Right cardiac atrium (tissue), 5 donors: ENCODE measurements at places on chromosomes 11 and 22. TPM values are rescaled to one million over a fixed set of nuclear protein-coding genes. Genes with fewer than 3 reads are reported as not detected.

Gene NLRP6
- 0.02 TPM for polyA plus RNA-seq

Gene ACR
- 0.41 TPM for polyA plus RNA-seq

Gene TMEM151A
- 0.45 TPM for polyA plus RNA-seq

Gene HSPB2
- 106 TPM for polyA plus RNA-seq

Gene POTEH
- polyA plus RNA-seq = not detected

Gene RAB3IL1
- 9.7 TPM for polyA plus RNA-seq

Gene SUSD2
- 6.7 TPM for polyA plus RNA-seq

Gene SYT12
- polyA plus RNA-seq = 0.18 TPM

Gene TRPM5
- 0.02 TPM for polyA plus RNA-seq

Gene YPEL4
- polyA plus RNA-seq = 1.5 TPM

Gene RHOD
- 65.2 TPM for polyA plus RNA-seq

Gene B3GAT1
- polyA plus RNA-seq = 0.18 TPM

Gene APOBEC3G
- 6.2 TPM for polyA plus RNA-seq

Gene AGBL2
- polyA plus RNA-seq = 0.38 TPM

Gene TRIM48
- not detected for polyA plus RNA-seq

Gene CASP5
- not detected for polyA plus RNA-seq

Gene SDF2L1
- 35.9 TPM for polyA plus RNA-seq

Gene CNTF
- 0.59 TPM for polyA plus RNA-seq

Gene FAM181B
- polyA plus RNA-seq = 2.4 TPM

Gene DERL3
- 5.0 TPM for polyA plus RNA-seq

Gene TBX1
- 0.88 TPM for polyA plus RNA-seq

Gene SERPING1
- 268 TPM for polyA plus RNA-seq

Gene PRAME
- 0.05 TPM for polyA plus RNA-seq

Gene OSBPL5
- polyA plus RNA-seq = 10.3 TPM

Gene DEFB131B
- polyA plus RNA-seq = not detected

Gene CBLIF
- not detected for polyA plus RNA-seq

Gene APBB1
- 70.6 TPM for polyA plus RNA-seq

Gene CYB5R2
- polyA plus RNA-seq = 2.4 TPM

Gene HMOX1
- 6.1 TPM for polyA plus RNA-seq

Gene IL18
- polyA plus RNA-seq = 3.1 TPM

Gene LMO2
- polyA plus RNA-seq = 10.0 TPM

Gene SLC37A2
- polyA plus RNA-seq = 0.97 TPM

Gene CD248
- polyA plus RNA-seq = 12.0 TPM

Gene SCGB2A2
- polyA plus RNA-seq = not detected

Gene PGA4
- 4.1 TPM for polyA plus RNA-seq

Gene OR56A1
- polyA plus RNA-seq = not detected

Gene RFPL3
- not detected for polyA plus RNA-seq

Gene OR51B5
- 0.14 TPM for polyA plus RNA-seq

Gene IGLL5
- polyA plus RNA-seq = not detected

Gene ENTHD1
- 0.02 TPM for polyA plus RNA-seq

Gene OR51L1
- polyA plus RNA-seq = not detected

Gene CALCB
- polyA plus RNA-seq = 0.05 TPM

Gene OTOG
- not detected for polyA plus RNA-seq

Gene VSIG10L2
- polyA plus RNA-seq = 0.29 TPM

Gene KCNJ5
- 15.8 TPM for polyA plus RNA-seq

Gene PTGDR2
- 0.14 TPM for polyA plus RNA-seq

Gene BAIAP2L2
- polyA plus RNA-seq = 0.20 TPM

Gene OR51B4
- polyA plus RNA-seq = not detected

Gene RNH1
- polyA plus RNA-seq = 162 TPM

Gene C1QTNF4
- polyA plus RNA-seq = 0.68 TPM

Gene USP47
- 35.3 TPM for polyA plus RNA-seq

Gene PIH1D2
- polyA plus RNA-seq = 1.8 TPM

Gene RAPSN
- 0.23 TPM for polyA plus RNA-seq

Gene ANO5
- polyA plus RNA-seq = 17.1 TPM

Gene PDGFB
- 15.4 TPM for polyA plus RNA-seq

Gene UCP2
- 9.9 TPM for polyA plus RNA-seq
